Tongue (tissue), 3 donors: ENCODE measurements at places on chromosomes 5 and 9.

DNA sequence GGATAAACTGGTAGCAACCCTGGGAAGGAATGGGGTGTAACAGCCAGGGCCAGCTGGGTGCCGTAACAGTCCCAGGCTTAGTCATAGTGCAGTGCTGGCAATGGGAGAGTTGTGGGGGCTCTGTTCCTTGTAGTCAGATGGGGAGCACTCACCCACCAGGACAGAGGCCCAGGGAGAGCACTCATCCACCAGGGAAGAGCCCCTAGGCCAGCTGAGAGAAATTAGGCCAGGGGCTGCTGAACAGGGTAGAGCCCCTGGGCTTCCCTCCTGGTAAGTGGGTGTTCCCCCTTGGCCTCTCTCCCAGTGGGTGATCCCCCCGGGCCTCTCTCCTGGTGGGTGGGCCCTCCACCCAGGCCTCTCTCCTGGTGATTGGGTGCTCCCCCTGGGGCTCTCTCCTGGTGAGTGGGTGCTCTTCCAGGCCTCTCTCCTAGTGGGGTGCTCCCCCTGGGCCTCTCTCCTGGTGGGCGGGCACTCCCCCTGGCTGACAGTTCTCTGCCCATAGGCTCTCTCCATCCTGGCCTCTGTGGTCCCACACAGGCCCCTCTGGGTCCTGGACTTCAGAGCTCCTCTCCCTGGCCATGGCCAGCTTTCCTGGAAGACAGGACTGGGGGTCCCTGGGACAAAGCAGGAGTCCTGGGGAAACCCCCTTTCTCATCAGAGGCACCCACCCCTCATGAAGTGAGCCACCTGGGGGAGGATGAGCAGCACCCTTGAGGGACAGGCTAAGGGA, 13.4 kb downstream of the FGD3 start:
- DNase-seq = no peak

DNA sequence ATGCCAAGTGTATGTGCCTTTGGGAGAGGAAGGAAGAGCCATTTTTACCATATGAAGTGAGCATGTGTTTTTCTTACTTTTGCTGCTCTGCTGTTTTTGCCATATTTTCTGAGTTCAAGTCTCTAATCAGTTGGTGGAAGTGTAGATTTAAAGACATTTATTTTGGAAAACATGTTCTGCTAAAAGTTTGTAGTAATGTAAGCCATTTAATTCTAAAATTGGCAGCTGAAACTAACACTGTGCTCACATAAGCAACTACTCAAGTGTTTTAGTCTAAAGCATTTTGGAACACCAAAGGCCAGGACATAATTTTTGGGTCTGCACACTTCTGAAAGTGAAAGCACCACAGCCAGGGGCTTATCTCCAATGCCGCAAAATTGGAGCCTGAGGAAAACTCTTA, 363.4 kb upstream of the ZNF608 start:
- DNase-seq = peak; percentile 33

- no peak for DNase-seq
Observed at GRCh38 chr5:17813214-17813613, 179.0 kb downstream of the TAF11L14 start.

DNA sequence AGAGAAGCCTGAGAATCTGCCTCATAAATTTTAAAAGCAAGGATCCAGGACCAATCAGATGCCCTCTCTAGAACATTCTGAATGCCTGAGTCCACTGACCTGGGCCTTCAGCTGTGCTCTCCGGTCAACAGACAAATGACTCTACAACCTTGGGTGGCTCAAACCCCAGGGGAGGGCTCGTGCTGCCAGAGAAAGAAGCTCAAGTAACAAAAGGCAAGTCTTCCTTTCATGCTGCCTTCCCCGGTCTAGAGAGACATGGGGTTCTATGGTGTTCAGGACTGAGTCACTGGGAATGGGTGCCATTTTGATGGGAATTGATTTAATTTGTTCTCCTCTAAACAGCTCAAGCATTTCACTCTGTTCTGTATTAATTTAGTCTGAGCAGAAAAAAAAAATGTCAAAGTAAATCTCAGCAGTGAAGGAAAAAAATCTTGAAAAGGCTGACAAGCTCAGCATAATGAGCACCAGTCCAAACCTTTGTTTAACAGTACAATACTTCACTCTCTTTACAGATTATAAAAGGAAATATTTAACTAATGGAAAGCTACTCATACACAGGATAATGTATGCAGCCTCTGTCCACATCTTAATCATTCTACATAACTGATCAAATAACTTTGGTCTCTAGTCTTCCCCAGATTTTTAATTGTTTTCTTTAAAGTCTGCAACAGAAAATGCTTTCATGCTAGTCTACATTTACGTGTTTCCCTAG, 191.0 kb downstream of the GLIS3 start:
- DNase-seq = no peak

GRCh38 chr9:21030389-21031035, 928 bp downstream of the HACD4 start:
- peak; percentile 19 for DNase-seq

GRCh38 chr5:121088341-121088740, 624.2 kb downstream of the PRR16 start:
- DNase-seq = no peak

DNA sequence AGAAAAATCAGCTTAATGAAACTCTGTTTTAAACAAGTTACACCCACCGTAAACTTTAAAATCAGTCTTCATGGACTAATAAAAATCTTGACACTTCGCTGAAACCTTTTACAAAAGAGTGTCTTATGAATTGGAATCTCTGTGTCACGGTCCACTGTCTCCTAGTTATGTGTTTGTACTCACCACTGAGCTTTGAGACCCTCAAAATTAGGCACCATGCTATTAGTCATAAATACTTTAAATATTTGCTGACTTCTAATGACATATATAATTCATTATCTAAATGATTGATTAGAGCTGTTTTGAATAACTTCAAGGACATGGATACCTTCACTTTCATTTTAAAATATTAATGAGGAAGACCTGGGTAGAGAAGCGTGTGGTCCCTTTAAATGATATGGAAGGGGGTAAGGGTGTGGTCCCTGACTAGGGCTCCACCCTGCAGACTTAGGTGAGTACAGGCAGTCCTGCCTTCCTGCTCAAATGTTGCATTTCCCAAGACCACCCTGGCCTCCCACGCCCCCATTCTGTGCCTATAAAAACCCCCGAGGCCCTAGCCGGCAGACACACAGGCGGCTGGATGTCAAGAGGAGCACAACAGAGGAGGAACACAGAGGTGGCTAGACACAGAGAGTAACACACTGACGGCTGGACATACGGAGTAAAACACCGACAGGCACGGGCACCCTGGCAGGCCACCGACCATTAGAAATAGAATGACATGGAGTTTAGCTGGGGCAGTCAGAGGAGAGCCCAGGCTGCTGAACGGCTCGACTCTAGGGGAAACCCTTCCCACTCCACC, 179.0 kb upstream of the CDH9 start:
- DNase-seq = no peak

- peak; percentile 47 for DNase-seq
Observed at GRCh38 chr5:151772846-151773561, 1.2 kb downstream of the G3BP1 start.

- no peak for DNase-seq
Observed at GRCh38 chr5:71832812-71833715, 114.0 kb downstream of the CARTPT start.

DNA sequence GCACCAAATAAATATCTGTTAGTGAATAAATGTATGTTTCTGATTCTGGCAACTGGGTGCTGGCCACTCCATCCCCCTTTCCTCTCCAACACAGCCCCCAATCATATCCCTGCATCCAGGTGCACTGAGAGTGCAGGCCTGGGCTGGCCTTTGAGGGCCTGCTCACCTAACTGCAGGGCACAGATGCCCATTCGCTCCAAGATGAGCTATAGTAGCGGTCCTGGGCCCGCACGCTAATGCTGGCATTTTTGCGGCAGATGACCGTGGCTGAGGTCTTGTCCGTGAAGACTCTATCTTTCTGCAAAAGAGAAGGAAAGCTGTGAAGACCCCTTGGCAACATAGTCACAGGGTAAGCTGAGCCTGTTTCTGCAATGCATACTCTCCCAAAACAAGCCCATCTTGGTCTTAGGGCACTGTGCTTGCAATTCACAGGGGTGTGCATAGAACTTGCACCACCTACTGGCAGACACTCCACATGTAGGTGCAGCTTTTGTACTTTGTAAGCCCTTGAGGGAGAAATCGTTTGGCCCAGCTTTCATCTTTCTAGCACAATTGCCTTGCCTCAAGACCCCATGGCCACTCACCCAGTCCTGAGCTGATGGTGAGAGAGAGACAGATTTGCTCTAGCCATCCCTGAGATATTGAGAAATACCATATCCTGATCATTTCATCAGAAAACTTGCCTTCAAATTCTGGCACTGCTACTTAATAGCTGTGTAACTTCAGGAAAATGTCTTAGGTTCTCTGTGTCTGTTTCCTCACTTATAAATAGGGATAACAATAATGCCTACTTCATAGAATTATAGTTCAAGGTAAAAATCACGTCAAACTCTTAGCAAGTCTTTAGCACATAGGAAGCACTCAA, 13.5 kb downstream of the IL12B start:
- peak; percentile 36 for DNase-seq

- DNase-seq = no peak
Observed at GRCh38 chr9:16135968-16136367, 583.1 kb downstream of the CCDC171 start.

- no peak for DNase-seq
Observed at GRCh38 chr9:126777733-126778132, 27.1 kb upstream of the ZBTB43 start.

DNA sequence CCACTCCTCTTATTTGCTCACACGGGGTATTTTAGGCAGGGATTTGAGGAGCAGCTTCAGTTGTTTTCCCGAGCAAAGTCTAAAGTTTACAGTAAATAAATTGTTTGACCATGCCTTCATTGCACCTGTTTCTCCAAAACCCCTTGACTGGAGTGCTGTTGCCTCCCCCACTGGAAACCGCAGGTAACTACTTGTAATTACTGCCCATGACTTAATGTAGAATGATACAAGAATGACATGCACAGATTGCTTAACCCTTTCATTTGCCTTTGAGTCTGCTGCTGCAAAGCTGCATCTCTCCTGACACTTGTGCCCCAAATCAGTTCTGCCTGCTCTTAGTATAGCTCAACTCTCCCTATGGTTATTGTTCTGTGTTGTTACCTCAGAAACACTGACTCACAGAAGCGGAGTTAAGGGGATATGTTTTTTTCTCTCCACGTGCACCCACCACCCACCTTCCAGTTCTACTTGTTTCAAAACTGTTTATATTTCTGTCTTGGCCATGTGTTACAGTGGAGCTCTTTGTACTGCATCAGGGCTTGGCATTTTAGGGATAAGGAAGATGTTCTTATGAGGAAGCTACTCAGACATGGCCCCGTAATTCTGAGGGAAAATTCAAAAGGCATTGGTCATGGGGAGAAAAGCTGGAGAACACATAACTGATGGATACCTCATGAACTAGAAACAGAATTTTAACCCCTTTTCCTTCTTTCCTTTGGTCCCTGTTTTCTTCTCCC, 2.3 kb downstream of the ADRB2 start:
- DNase-seq = no peak

GRCh38 chr9:137305060-137305797, 3.2 kb upstream of the NRARP start:
- peak; percentile 78 for DNase-seq

DNA sequence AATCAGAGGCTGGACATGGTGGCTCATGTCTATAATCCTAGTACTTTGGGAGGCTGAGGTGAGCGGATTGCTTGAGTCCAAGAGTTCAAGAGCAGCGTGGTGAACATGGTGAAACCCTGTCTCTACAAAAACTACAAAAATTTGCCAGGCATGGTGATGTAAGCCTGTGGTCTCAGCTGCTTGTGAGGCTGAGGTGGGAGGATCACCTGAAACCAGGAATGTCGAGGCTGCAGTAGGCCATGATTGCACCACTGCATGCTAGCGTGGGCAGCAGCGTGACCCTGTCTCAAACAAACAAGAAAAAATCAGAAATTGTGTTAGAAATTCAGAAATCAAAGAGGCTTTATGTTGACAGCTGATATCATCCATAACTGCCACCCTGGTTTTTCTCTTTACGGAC, 21.4 kb downstream of the JMY start:
- DNase-seq = no peak
